WERI-Rb-1 (cell line): ENCODE measurements at places on chromosomes 2 and 18.

GRCh38 chr2:176555781-176556180 lies 286.5 kb downstream of the MTX2 start:
- no peak for DNase-seq

DNA sequence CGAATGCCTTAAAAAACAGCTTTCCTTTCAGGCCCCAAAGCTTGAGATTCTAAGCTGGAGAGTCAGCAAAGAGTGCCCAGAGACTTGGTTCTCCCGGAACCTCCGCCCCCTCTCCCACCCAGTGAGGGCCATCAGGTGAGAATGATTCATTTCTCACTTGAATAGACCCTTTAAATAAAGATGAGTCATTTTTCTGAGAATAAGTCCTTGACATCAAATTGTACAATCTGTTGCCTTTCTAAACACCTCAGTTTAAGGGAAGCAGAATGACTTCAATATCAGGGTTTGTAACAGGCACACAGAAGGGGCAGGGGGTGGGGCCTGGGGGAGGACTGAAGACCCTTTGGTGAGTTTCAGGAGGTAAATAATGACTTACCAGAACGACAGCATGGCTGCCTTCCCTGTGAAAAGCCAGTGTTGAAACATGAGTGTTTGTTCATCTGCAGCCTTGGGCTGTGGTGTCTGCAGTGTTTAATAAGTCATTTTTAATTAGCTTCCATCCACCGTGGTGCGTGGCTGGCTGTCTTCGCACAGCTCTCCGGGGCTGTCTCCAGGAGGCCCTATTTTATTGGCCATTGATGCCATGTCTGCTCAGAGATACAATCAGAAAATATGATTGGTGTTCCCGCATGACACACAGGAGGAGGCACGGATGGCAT lies 134.9 kb upstream of the ZNF236 start:
- no peak for DNase-seq

DNA sequence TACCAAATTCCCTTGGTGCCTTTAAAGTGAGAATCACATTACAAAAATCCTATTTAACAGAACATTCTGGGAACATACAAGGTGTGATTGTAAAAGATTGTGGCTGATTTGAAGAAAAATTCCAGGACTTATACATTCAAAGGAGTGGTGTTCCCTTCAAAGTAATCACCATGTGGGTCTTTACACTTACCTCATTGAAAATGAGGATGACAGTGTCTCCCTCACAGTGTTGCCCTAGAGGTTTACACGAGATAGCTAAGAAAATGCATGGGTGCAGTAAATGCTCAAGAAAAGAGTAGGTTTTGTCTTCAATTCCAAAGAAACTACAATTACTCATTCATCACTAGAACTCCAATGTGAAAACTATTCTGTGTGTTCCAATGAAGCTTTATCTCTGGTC lies 331.5 kb downstream of the SLC4A3 start:
- DNase-seq, result no peak

GRCh38 chr2:232488097-232488711 lies 570 bp upstream of the ECEL1 start:
- DNase-seq, result no peak

- no peak for DNase-seq
These were observed 186.8 kb upstream of the CTAGE1 start for GRCh38 chr18:22604390-22604985.

GRCh38 chr2:127392133-127392827 lies 4.5 kb upstream of the MAP3K2 start:
- DNase-seq, result no peak

GRCh38 chr2:39128919-39129391 lies 8.1 kb upstream of the SOS1 start:
- DNase-seq, result no peak

DNA sequence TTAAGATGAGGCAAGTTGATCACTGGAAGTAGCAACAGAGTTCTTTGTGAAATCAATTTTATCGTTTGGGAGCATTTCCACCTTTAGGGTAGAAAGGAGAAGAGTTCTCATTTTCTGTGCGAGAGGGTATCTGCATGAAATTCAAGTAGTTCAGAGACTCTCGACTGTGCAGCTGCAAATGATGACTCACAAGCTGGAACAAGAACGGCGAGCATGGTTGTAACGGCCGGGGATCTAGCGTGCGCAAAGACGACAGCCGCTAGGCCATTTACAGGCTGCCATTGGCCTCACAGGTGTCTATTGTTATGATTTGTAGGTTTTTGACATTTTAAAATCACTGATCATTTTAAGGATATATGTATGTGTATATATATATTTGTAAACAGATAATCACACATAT lies 5.2 kb downstream of the KLHL29 start:
- no peak for DNase-seq

GRCh38 chr2:97707362-97708047 lies 5.9 kb upstream of the ZAP70 start:
- no peak for DNase-seq

DNA sequence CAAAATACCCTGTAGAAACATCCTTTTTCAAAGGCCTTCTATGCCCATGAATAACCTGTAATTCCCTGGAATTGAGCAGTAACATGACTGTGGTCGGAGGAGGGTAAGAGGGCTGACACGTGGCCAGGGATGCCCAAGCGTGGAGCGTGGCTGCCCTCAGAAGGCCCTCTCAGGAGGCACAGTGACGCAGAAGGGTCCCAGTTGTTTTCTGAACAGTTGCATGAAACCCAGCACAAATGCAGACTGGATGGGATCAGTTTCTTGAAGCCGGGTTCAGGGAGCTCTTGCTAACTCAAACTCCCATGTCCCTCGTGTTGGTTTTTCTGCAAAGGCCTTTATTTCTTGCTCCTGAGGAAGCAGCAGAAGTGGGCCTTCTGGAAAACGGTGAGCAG lies 237.0 kb downstream of the ALPK2 start:
- DNase-seq, result no peak

- DNase-seq, result no peak
These were observed 272.2 kb downstream of the C1D start for GRCh38 chr2:67790622-67791021.

DNA sequence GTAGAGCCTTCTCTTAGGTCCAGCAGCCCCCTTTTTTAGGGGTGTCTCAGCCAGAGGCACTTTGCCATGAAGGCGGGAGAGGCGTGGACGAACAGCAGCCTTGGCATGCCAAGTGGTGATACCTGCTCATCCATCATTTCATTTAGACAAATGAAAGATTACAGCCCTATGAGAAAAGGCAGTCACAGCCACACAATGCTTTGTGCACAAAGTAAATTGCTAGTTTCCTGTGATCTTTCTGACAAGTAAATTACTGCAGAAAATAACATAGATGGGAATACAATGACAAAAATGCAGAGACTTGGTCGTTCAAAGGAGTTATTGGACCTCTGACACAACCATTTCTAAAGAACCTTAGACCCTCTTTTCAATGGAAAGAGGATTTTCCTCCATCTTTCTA lies 94.9 kb downstream of the RND3 start:
- no peak for DNase-seq

GRCh38 chr18:28168725-28169124 lies 8.2 kb downstream of the CDH2 start:
- DNase-seq, result no peak

DNA sequence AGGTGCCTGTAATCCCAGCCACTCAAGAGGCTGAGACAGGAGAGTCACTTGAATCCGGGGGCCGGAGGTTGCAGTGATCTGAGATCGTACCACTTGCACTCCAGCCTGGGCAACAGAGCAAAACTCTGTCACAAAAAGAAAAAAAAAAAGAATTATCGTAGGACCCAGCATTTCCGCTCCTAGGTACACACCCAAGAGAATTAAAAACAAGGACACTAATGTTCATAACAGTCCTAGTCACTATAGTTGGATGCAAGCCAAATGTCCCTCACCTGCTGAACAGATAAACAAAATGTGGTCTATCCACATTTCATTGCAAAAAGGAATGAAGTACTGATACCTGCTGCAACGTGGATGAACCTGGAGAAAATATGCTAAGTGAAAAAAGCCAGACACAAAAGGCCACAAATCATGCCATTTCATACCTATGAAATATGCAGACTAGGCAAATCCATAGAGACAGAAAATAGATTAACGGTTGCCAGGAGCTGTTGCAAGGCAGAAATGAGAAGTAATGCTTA lies 21.2 kb downstream of the ADRA2B start:
- no peak for DNase-seq

GRCh38 chr18:60090170-60090569 lies 190.4 kb downstream of the PMAIP1 start:
- DNase-seq, result peak; percentile 28

DNA sequence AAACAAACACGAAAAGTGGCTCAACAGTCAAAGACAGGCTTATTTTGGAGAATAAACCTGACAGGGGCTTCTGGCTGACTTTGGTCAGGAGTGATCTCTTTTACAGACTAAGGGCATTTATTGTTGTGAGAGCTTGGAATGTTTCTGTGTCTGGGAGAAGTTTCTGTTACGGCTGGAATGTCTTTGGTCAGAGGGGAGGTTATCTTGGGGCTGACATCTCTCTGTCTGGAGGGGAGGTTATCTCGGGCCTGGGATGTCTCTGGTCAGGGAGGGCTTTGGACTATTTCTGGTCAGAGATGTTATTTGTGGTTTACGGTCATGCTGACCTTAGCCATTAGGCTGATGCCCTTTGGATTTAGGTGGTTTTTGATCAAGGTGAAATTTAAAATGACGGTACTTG lies 345.5 kb upstream of the FSIP2 start:
- DNase-seq, result no peak
